Stimulated activated CD4-positive, alpha-beta T cell treated with anti-CD3 and anti-CD28 coated beads, Interleukin-1b, Interleukin-23, amount 100 ng/mL, for 1 hour (primary cell): ENCODE measurements at places on chromosomes 11 and 22.

GRCh38 chr11:93288079-93288478, 42.5 kb upstream of the DEUP1 start:
- DNase-seq = no peak

DNA sequence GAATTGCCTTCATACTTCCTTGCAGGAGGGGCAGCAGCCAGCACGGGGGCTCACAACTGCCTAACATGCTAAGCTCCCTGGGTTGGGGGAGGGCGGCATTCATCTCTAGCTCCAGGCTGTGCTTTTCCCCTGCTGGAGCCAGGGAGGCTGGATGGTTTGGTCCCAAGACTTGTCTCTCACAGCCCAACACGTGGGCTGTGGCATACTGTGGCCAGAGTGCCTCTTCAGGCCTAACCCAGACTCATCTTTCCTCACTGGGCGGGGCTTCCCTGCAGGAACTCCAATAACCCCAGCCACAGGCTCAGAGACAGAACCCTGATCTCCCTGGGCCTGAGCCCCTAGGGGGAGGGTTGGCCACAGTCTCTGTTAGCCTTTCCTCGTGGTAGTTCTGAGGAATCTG, 121.9 kb upstream of the PLET1 start:
- DNase-seq = no peak

DNA sequence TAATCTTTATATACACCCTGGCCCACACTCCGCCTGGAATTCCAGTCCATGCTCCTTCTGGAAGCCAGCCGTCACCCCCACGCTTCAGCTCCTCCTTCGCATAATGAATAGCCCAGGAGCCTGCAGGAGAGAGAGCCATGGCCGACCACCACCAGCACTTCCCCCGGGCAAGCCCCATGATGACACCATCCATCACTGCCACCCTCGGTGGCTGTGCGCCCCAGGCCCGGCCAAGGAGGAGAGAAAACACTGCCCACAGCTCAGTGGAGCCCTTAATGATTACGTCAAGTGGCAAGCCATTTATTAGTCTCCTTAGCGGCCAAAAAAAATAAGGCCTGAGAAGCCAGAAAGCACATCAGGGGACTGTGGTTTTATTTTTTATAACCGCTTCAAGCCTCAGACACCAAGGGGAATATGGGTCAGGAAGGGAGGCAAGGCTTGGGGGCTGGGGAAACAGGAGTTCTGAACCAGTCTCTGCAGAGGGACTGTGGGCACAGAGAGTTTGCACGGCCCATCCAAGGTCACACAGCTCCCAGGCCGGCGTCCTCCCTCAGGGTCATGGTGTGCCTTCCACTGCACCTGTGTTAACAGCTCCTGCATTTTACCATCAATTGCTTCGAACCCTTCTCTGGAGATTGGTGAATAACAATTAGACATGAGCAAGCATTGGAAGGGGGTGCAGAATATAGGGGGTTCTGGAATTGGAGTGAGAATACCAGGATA, 134.3 kb downstream of the MN1 start:
- DNase-seq = no peak

GRCh38 chr11:64742087-64742888, 1.7 kb downstream of the RASGRP2 start:
- no peak for DNase-seq

GRCh38 chr11:87422566-87422965, 384.8 kb downstream of the TMEM135 start:
- DNase-seq = no peak

GRCh38 chr11:126824035-126824607, 176.4 kb downstream of the KIRREL3 start:
- DNase-seq = no peak

- DNase-seq = no peak
These were observed 112.4 kb downstream of the KCNC1 start for GRCh38 chr11:17846852-17847453.
